ENCODE measurements at places on chromosomes 4 and X.

DNA sequence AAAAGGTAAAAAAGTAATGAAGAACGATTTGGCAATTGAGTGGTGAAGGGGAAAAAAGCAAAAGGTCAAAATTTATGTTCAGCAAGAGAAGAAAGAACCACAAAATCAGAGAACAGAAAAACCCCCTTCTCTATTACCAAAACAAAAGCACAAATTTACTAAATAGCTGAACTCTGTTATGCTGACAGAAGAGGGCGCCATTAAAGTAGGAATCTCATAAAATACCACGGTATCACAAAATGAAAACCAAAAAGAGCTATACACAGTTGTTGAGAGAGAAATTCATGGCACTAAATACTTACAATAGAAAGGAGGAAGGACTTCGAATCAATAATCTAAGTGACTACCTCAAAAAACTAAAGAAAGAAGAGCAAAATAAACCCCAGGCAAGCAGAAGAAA lies 69.6 kb upstream of the CXorf66 start:
- no peak for DNase-seq

- no peak for DNase-seq
These were observed 43.5 kb downstream of the SRPX2 start for GRCh38 chrX:100687546-100687945.

GRCh38 chrX:49878128-49878833 lies 1.0 kb upstream of the USP27X start:
- DNase-seq, result peak; percentile 0

- DNase-seq, result peak; percentile 7
These were observed 34.4 kb downstream of the HPF1 start for GRCh38 chr4:169723207-169723965.

DNA sequence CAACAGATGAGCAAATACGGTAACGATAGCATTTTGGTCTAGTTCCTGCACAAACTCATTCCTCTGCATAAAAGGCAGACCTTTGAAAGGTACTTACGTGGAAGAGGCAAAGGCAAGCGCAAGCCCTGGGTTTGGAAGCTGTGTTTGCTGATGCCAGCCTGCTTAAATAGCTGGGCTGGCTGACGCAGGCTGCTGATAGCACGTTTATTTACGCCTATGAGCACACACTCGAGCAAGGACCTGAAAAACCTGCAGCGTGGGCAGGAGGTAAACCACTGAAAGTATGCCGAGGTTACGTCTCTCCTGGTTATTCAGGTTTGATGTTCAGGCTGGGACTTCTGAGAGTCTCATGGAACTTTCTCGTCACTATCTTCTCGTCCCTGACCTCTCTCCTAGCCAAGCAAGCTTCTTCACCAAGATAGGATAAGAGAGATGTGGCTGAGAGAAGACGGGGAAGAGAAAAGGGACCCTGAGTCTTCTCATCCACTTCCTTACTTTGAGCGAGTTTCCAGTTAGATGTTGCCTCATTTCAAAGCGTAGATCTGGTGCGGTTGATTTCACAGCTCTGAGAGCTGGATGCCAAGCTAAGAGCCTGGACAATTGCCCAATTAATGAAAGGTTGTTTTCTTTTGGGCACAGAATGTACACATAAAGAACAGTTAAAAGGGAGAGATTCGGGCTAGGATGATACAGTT lies at the start of gene HOPX:
Gene HOPX (minus strand): TSS at position 139 of the 695 bp plus-strand sequence. CDS start 23,480 bp downstream, outside the sequence.
- no peak for DNase-seq

- no peak for DNase-seq
These were observed 126.9 kb upstream of the GUCY1A1 start for GRCh38 chr4:155539746-155540145.

DNA sequence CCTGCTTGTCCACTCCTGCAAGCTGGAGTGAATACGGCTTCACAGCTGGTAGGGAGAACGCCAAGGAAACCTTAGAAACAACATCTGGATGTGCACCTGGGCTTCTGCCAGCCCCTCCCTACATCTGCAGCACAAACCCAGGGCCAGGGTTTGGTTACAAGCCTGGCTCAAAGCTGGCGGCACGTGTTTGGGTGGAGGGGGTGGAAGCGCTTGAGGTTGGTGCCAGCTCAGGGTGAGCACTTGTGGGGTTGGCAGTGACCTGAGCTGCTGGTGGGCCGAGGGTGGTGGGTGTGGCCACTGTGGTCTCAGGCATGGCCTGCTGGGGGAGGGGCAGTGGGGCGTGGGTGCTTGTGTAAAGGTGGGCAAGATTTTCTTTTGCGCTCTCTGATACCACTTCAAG lies 15.6 kb downstream of the ELF4 start:
- no peak for DNase-seq

DNA sequence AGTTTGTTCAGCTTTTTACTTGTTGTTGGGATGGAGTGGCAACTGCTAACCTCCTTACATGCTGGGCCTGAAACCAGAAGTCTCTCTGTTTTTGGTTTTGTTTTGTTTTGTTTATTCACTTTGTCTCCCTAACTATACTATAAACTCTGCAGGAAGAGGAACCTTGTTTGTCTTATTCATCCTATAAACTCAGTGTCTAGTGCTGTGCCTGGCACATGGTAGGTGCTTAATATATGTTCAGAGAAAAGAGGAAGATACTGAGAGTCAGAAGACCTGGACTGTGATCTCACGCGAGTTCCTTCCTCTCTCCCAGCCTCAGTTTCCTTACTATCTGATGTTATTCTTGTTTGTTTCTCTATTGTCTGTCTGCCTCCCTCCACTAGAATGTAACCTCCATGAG lies 71.3 kb downstream of the PRPS1 start:
- no peak for DNase-seq

- DNase-seq, result no peak
These were observed 707.8 kb upstream of the AMOT start for GRCh38 chrX:113548308-113549015.

DNA sequence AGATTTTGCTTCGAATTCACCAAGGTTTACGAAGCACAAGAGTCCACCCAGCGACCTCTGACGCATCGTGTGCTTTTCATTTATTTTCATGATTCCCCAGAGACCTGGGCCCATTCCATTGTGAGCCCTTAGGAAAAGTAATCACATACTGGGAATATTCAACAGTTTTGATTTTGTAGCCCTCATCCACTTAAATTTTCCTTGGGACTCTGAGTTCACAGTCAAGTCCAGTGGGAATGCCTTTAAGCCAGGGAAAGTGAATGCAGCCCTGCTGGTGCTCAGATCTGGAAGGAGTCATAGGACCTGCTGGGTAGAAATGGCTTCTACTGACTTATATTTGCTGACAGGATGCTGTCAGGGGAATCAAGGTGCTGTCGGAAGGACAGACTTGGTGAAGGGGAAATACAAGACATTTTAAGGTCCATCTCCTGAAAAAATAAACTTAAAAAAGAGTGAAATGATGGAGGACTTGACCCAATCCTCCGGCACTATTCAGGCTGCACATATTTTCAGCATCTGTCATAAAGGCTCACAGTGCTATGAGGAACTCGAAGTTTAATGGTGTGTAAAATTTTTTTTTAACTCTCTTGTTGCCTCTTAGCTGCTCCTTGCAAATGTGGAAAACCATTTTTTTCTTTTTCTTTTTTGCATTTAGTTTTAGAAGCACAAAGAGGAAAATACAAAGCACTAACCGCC lies 204.9 kb downstream of the MID1 start:
- DNase-seq, result peak; percentile 70

DNA sequence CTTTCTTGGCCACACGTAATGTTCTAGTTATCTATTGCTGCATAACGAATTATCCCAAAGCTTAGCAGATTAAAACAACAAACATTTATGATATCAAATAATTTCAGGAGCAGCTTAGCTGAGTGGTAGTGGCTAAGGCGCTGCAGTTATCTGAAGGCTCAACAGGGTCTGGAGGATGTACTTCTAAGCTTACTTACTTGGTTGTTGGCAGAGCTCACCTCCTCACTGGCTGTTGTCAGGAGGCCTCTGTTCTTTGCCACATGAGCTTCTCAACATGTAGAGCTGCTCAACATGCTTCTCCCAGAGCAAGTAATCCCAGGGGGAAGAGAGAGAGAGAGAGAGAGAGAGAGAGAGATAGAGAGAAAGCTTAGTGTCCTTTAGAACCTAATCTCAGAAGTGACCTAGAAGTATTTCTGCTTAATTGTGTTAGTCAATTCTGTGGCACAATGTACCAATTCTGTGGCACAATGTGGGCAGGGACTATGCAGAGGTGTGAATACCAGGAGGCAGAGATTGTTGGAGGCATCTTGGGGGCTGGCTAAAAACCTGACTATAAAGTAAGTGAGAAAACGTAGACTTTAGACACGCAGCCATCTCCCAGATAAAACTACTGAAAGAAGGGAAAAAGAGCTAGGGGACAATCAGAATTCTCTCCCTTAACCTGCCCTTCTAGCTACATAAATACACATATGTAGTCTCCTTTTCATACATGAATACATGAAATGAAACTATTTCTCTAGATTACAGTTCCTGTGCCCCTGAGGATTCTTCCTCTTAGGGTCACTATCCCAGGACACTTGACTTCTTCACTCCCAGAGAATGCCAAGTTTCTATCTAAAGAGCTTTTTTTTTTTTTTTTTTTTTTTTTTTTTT lies 40.2 kb downstream of the HOPX start:
- DNase-seq, result no peak

DNA sequence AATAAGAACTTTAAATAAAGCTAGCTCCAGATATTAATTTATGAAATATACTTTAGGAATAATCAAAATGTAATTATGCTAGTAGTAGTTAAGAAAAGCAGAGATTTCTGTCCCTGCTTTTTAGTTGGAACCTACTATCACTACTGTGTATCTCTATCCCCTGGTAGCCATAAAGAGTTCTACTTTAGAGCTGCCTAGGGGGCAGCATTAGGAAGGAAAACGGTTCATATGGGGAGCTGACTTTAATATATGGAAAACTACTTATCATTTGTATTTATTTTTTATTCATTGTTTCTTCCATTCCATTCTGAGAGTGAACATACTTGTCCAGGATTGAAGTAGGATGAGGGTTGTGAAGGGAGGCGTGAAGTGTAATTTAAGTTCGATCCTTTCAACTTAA lies 40.9 kb downstream of the CPEB2 start:
- no peak for DNase-seq

DNA sequence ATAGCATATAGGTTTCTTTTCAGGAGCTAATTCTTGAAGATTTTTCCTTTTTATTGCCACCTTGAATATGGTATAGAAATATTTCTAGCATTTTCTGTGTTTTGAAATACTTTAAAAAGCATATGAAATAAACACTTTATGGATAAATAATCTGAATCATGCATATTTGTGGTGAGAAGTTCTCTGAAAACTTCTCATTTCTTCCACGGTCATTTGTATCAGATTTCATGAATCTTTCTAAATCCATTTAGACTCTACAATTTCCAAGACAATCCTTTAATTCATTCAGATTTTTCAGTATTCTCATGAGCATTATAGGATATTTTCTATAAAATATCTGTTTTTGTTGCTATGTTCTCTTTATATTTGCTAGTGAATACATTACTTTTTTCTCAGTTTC lies 16.2 kb upstream of the CA5B start:
- peak; percentile 8 for DNase-seq

DNA sequence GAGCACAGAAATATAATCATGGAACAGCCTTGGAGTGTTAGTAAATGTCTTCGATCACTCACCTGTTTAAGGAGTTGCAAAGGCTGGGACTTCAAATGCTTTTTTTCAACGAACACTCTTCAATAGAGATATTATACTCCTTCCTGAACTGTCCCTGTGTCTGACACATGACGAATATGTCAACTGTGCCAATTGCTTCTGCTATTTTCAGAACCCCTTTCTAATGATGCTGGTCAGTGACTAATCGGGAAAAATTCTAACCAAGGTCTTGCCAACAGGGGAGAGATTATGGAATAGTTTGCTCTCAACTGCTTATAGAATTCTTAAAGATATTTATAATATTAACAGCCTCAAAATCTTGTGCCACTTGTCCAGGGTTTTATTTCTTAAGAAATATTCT lies 8.5 kb upstream of the KLHL34 start:
- peak; percentile 17 for DNase-seq

DNA sequence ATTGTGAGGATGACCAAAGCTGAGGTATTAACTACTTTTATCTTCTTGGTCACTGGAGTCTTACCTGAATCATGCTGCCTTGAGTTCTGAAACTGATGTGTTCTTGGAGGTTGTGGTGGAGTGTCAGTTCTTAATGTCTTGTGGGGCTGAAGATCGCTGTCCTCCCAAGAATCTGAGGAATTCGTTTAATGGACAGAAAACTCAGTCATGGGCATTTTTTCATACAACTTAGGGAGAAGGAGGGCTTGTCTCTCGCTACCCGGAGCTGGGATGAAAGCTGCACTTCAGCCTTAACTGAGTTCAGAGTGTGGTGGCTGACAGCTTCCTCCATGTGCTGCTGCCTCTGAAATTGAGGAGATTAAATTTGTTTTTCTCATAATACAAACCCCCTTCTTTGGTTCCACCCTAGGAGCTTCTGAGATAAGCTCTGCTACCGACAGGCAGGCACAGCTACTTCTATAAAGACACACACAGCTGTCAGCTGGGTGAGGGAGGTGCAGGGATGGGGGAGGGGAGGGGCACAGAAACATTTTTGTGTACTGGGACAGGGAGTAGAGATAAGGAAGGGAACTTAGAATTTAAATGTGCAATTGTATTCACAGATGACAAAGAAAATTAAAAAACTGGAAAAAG lies 30.8 kb downstream of the RBBP7 start:
- DNase-seq, result no peak

DNA sequence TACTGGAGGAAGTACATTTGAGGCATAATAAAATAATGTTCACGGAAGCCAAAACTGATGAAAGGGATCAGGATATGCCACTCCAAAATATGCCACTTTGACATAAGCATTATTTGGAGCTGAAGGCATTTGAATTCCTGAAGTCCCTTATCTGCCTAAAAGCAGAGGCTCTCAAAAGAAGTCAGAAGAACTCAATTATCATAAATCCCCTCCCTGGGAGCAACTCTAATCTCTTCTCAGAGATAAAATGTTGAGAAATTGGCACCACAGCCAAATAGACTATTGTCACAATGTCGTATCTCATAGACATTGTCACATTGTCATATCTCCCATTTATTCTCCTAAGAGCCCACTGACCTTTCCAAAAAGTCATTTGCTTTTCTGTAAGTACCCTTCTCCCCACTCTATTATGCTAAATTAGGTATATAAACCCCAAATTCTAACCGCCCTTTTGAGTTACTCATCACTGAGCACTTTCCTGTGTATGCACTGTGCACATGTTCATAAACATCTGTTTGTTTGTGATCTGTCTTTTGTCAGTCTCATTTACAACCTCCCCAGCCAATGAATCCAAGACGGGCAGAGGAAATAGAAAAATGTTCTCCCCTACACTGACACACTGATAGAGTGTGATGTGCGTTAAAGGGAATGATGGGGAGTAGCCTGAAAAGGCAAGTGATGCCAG lies 78.5 kb upstream of the NAF1 start:
- no peak for DNase-seq

DNA sequence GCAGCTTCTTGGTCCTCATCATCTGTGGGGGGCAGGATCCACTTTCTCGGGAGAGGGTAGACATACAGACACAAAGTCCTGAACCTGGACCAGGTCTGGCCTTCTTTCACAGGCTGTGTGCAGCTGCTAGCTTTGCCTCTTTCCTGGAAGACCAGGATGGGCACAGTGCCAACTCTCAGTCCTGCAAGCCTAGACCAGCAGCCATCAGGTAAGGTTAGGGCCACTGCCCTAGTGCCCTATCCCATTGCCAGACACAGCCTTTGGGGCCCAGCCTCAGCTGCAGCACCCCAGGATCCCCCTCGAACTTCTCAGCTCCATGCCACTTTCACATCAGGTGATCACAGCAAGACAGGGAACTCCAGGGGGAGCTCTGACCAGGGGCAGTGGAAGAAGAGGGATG lies 38.4 kb downstream of the ZNF185 start:
- DNase-seq, result no peak

GRCh38 chrX:114889481-114889880 lies 127.9 kb downstream of the IL13RA2 start:
- DNase-seq, result no peak

Measured in fibroblast of skin of right quadriceps (primary cell).